ENCODE measurements at places on chromosomes 1 and 21. TPM values are rescaled to one million over a fixed set of nuclear protein-coding genes. Genes with fewer than 3 reads are reported as not detected.

Gene RCSD1
- 0.08 TPM for total RNA-seq

Gene CDC20
- total RNA-seq, result 179 TPM

Gene CATSPERE
- total RNA-seq, result 0.09 TPM

Gene SLFNL1
- 0.02 TPM for total RNA-seq

Gene CELF3
- not detected for total RNA-seq

Gene SLAMF7
- 1.0 TPM for total RNA-seq

Data from A549 treated with AZD2906 at 1 μM for 4 hours (cell line).